ENCODE measurements at places on chromosomes 1 and 21. TPM values are rescaled to one million over a fixed set of nuclear protein-coding genes. Genes with fewer than 3 reads are reported as not detected.

DNA sequence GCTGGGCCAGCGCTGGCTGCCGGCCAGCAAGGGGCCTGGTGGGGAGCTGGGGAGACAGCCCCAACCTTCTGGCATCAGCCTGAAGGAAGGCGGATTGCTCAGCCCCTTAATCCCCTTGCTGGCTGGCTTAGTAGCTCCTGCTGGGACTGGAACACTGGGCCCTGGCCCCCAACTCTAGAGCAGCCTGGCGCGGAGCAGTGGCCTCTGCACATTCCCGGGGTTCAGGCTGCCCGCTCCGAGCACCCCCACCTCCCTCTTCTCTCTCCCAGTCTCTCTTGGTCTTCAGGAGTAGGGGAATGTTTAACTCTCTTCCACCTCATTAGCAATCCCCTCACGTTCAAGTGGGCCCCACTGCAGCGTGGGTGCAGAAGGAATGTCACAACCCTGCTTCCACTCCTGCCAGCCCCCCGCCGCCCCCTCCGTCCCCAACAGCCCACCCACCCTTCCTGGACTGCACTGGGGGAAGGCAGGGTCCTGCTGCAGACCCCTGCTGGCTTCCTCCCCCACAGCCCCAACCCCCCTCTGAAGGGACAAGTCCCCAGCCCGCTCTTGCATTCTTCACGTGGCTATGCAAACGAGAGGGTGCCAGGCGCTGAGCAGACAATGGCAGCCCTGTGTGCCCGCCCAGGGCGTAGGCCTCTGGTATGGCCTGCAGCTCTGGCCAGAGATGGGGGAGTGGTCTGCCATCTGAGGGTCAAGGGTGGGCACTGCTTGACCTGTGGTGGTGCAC is 980 bp upstream of the CLDN19 start:
- DNase-seq = no peak

DNA sequence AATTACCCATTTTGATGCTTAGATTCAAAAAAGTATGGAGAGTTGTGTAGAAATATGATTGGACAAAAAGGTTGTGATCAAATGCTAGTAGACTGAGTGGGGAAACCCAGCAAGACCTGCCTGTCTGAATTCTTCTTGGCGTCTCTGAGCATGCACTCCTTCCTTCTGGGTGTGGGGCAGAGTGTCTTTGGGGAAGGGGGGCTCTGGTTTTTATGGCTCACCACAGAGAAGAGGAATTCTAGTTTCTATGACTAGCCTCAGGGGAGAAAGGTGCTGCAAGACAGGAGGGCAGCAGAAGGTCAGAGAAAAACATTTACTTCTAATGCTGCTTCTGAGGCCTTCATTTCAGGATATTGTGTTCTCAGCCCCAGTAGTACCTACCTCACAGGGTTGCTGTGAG is 33.9 kb upstream of the PIGC start:
- no peak for DNase-seq

- DNase-seq = peak; percentile 9
Observed at GRCh38 chr1:156025876-156026275, 5.1 kb upstream of the SSR2 start.

- DNase-seq = no peak
Observed at GRCh38 chr21:42648606-42649005, 4.8 kb upstream of the PDE9A start.

DNA sequence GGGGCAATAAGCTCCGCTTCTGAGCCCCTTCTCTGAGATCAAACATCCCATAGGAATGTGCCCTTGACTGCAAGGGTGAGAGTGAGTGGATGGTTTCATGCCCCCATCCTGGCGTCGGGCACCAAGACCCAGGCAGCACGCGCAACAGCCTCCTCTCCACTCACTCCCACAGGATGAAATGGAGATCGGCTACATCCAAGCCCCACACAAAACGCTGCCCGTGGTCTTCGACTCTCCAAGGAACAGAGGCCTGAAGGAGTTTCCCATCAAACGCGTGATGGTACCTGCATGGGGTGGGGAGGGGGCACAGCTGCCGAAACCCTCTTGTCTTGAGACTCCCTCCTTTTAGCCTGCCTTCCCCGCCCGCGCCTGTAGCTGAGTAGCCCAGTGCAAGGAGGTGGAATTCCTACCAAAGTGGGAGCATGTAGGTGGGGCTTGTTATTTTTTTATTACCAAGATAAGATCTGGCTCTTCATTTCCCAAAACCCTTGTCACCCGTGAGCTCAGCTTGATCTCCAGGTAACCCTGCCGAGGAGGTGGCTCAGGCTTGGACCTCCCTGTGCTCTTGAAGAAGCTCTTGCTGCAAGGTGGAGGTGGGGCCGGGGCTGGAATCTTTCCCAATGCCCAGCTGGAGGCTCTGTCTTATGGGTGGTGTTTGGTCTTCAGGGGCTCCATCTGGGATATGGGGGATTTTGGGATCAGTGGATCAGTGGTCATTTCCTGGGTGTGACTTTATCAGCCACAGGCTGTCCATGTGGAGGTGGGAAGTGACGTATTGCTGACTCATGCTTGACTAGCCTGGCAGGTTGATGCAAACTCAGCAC is 24.0 kb upstream of the PADI6 start:
- no peak for DNase-seq

DNA sequence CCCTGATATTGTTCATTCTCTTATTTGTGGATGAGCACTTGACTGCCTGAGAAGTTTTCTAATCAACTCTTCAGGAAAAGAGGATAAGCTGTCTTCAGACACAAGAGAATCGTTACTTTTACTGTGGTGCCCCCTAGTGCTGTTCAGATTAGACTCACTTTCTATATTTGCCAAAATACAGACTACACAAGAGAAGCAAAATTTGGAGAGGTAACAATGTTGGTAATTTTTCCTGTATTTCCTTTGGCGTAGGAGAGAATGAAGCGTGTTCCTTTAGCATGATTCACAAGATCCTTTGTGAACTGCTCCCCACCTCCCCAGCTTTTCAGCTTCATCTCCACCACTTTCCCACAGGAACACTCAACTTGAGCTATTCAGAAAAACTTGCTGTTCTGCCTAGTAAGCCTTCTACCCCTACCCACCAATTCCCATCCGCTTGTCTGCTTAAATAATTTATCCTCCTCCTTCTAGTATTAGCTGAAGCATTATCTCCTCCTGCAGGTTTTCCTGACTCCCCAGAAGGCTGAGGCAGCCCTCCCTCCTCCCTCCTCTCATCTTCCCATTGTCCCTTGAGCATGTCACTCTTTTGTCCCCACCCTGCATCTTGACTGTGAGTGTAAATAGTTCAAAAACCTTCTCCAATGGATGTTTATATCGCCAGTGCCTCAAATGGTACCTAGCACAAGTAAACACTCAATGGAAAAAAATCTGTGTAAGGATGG is 4.5 kb downstream of the TNFSF4 start:
- DNase-seq = no peak

Gene FAM72A
- total RNA-seq = 17.5 TPM

GRCh38 chr1:8878698-8879463 is 395 bp upstream of the ENO1 start:
- DNase-seq = peak; percentile 99

DNA sequence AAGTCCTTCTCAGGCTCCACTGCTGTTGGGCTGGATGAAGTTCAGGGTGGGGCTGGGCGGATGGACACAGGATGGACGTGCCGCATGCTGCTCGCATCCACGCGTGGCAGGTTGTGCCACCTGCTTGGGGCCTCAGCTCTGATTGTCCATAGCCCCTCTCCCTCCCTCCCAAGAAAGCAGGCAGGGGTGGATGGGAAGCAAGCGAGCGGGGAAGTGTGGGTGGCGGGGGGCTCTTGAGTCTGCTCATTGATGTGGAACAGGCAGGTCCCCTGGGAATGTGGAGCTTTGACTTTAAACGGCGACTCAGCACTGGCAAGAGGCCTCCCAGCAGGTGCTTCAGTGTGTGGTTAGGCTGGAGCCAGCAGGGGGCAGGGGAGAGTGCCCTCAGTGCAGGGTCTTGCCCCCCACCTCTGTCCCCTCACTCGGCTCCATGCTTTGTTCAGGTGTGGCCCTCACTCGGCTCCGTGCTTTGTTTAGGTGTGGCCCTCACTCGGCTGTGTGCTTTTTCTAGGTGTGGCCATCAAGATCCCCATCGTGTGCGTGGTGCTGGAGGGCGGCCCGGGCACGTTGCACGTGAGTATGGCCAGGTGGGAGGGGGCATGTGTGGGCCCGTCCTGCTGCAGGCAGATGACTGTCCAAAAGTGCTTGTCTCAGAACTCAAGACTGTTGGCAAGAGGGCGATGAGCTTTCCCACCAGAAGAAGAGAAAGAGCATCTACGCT is 23.9 kb downstream of the TRPM2 start:
- DNase-seq = no peak

- peak; percentile 85 for DNase-seq
Observed at GRCh38 chr1:31938184-31938975, at the start of gene PTP4A2. Gene PTP4A2 (minus strand): TSS chr1:31938368. CDS start chr1:31919065, 19,303 bp downstream.

DNA sequence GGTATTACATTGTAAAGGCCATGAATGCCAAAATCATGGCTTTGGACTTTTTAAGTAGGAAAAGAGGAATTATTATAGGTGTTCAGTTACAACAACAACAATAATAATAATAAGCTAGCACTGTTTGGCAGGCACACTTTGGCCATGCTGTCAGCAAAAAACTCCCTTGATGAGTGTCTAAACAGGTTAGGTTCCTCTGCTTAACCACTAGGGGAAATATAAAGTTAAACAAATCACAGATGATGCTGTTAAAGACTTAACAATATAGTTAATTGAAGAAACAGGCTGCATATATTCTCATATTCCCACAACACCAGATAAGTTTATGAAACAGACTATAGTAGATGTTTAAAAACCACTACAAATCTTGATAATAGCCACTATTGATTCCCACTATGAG is 46.4 kb downstream of the RGS21 start:
- no peak for DNase-seq

GRCh38 chr1:114597949-114598348 is 16.5 kb upstream of the BCAS2 start:
- no peak for DNase-seq

DNA sequence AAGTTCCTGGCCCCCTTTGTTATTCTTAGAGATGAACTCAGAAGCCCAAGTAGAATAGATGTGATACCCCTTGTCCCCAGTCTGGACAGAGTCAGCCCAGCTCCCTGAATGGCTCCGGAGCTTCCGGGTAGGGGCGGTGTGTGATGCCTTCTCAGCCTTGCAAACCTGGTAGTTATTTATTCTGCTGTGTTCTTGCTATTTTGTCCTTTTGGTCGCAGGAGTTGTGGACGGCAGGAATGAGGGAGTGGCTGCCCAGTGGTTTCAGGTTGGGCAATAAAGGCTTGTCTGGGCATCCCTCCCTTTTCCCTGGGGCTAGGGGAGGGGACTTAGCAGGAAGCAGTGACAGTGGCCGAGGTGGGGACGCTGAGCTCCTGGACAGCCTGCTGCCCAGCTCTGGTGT is 2.8 kb downstream of the PTPRU start:
- DNase-seq = no peak

Gene FOXJ3
- 48.0 TPM for total RNA-seq

- no peak for DNase-seq
Observed at GRCh38 chr1:64578270-64578973, 108.5 kb downstream of the CACHD1 start.

GRCh38 chr1:31822766-31823165 is 6.9 kb upstream of the SPOCD1 start:
- DNase-seq = no peak

Gene LYPD8
- not detected for total RNA-seq

Gene PTGFR
- not detected for total RNA-seq

Gene MARK1
- 0.09 TPM for total RNA-seq

Gene CLIC6
- total RNA-seq = 0.44 TPM

Gene HSD3B2
- not detected for total RNA-seq

GRCh38 chr21:42636520-42637266 is 16.7 kb upstream of the PDE9A start:
- no peak for DNase-seq

GRCh38 chr1:114229368-114229767 is 75.7 kb upstream of the SYT6 start:
- no peak for DNase-seq

DNA sequence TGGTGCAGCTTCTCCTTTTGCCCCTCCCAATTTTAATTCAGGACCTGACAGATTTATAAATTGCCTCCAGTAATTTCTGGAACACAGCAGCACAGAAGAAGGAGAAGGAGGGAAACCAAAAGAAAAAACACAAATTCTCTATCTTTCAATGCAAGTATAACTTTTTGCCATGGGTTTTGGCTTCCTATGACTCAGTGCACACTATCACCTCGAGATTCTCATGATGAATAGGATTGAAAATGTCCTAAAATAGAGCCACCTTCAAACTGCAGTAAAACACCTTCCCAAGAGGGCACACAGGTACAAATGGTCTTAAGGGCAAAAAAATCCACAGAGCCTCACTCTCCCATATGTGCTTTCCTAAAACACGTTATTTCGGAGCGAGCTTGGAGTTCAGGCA is 113.6 kb downstream of the HLCS start:
- no peak for DNase-seq

GRCh38 chr1:180252638-180253536 is 22.8 kb downstream of the LHX4 start:
- DNase-seq = peak; percentile 21

- no peak for DNase-seq
Observed at GRCh38 chr1:206144605-206145004, 27.4 kb upstream of the AVPR1B start.

Gene HCRTR1
- not detected for total RNA-seq

DNA sequence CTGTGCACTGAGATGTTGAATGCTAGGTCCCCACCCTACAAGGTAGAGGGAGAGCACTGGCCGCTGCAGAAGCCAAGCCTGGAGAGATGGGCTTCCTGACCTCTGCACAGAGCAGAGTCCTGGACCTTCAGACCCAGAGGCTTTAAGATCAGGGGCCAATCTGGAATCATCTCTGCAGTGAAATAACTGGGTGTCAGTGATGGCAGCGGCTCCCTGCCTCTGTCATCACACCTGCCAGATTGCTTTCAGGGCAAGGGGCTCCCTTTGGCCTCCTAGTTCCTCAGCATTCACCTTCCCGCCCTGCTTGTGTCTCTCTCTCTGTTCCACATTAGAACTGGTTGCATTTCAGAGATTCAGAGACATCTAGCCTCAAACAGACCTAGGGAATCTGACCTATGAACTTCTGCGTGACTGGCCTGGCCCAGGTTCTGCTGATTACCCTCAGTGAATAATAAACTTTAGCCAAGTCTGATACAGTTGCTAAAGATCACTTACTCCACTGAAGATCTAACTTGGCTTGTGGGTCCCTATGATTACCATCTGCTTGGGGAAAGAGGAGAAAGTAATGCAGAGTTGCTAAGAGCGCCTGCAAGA is 87.8 kb downstream of the ATP1A1 start:
- no peak for DNase-seq

Gene TNNI3K
- not detected for total RNA-seq

GRCh38 chr1:67682659-67683197 is 2.3 kb upstream of the GADD45A start:
- no peak for DNase-seq

Gene CGN
- 1.6 TPM for total RNA-seq

DNA sequence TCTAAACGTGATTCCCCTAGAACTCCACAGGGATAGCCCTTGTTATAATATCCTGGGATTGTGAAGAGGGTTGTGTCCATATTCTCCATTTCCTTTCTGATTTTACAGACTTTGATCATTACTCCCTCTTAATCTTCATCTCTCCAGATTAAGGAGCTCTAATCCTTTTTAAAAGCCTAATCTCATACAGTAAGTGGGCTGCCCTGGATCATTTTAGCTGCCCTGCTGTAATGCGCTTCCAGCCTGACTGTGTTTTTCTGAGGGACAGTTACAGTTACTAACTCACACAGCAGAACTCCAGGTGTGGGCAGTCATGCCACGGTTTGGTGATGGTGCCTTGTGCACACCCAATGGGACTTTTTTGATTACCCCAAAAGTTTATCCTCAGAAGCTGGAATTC is 33.5 kb downstream of the PROX1 start:
- DNase-seq = no peak
